ENCODE measurements at places on chromosomes 13 and 19. TPM values are rescaled to one million over a fixed set of nuclear protein-coding genes. Genes with fewer than 3 reads are reported as not detected.

The DCT gene
- total RNA-seq: 28.3 TPM

The LILRB3 gene
- total RNA-seq: 4.2 TPM

The ARL11 gene
- 0.59 TPM for total RNA-seq

The PCSK4 gene
- total RNA-seq: 0.59 TPM

The FFAR2 gene
- 0.99 TPM for total RNA-seq

The TMPRSS9 gene
- 0.20 TPM for total RNA-seq

The HOMER3 gene
- 18.8 TPM for total RNA-seq

The SELENOV gene
- not detected for total RNA-seq

The TMEM86B gene
- 1.2 TPM for total RNA-seq

The ATP1A3 gene
- total RNA-seq: not detected

The PRSS57 gene
- total RNA-seq: 0.69 TPM

The OR7A5 gene
- not detected for total RNA-seq

The PEX11G gene
- 1.1 TPM for total RNA-seq

The NLRP4 gene
- not detected for total RNA-seq

Measured in skin of body (tissue), 3 donors.